ENCODE measurements at places on chromosomes 4 and X.

DNA sequence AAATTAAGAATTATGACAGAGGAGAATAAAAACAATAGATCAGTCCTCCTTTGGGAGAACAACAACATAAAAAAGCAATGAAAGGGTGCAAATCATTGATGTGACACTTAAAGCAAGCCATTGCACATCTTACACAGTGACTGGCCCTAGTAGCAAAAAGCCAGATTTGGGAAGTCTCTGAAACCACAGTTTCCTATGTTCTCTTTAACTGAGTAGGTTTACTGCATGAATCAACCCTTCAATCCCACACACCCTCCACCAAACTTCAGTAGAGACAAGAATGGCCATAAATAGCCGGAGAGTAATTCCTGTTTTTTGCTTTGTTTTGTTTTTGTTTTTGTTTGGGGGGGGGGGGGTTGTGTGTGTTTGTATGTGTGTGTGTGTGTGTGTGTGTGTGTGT, 180.8 kb downstream of the VEGFC start:
- no peak for DNase-seq

DNA sequence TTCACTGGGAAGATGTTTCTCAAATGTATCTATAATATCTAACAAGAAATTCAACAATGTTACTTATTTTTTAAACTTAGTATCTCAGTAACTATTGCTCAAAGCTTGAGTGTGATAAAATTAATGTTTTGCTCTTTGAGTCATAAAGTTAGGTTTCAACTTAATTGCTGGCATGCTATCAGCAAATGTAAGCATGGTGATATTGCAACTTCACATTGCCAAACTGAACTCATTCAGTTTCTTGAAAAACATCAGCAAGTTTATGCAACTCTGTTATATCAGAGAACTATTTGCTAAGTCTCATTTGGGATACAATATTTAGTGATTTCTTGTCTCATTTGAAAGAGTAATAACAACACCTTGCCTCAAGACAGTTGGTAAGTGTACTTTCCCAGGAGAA, 91.2 kb upstream of the KLF3 start:
- DNase-seq: no peak

- no peak for DNase-seq
Measured at GRCh38 chrX:19772096-19772821, 115.1 kb downstream of the SH3KBP1 start.

- DNase-seq: no peak
Measured at GRCh38 chr4:156799121-156799589, 172.4 kb downstream of the PDGFC start.

GRCh38 chr4:174429701-174430410, 92.4 kb downstream of the HPGD start:
- no peak for DNase-seq

Measured in activated T-cell treated with anti-CD3 and anti-CD28 coated beads for 48 hours (primary cell).